ENCODE measurements at places on chromosomes 12 and 14.
A peak's percentile ranks its signal among the peaks of the same experiment; 100 is the strongest.

DNA sequence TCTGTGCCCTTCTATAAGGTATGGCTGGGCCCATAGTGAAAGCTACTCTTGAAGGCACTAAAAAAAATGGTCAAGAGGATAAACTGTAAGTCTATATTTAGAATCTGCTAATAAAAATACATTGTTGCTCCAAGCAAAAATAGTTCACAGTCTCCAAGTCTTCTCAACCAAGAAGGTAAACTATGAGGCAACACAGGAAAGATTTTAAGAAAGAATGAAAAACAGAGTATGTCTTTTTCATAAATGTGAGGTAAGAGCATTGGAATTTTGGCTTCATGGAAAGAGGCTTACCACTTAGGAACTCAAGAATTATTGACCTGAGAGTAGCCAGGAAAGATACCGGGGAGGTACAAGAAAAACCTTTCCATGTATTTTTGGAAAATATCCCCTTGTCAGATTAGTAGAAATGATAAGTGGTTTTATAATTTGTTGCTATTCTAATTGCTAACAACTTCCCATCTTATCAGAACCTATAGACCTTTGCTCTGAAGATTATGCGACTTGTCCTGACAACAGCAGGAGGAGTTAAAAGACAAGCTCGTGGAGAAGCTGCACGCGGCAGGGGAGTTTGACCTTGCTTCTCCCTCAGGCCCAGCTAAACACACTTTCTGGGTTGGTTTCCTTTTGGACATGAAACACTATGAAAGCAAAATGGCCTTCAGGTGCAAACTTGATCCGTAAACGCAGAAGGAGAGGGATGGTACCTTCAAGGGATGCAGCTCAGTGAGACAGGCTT is 238.1 kb downstream of the FOXN3 start:
- peak; percentile 73 for DNase-seq

- DNase-seq, result no peak
Observed at GRCh38 chr12:45781080-45781479, 51.6 kb downstream of the ARID2 start.

GRCh38 chr12:53602176-53602864 is 23.9 kb downstream of the ATF7 start:
- no peak for DNase-seq

DNA sequence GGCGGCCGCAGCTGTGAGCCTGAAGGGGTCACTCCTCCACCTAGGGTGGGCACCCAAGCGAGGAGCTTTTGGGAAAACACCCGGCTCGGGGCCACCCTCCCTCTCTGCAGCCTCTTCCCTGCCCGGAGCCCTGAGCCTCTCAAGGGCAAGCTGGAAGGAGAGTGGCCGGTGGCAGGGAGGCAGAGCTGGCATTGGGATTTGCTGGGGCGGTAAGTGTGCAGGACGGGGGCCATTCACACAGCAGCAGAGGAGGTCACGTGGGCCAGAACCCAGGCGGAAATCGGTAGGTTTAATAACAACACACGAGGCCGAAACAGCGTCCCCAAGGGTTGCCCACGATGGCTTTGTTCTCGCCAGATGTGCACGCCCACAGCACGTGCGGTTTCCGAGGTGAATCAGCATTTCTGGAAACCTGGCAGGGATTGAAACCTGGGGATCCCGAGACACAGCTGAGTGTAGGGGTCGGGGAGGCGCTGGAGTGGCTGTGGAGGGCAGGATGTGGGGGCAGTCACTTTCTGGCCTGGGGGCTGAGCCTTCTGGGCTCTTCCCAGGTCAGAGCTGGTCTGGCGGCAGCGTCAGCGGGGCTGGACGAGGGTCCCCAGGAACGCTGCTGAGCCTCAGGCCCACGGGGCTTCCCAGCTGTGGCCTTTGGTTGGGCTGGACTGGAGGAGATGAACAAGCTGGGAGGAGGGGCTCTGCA is 23.5 kb downstream of the NOC4L start:
- no peak for DNase-seq

DNA sequence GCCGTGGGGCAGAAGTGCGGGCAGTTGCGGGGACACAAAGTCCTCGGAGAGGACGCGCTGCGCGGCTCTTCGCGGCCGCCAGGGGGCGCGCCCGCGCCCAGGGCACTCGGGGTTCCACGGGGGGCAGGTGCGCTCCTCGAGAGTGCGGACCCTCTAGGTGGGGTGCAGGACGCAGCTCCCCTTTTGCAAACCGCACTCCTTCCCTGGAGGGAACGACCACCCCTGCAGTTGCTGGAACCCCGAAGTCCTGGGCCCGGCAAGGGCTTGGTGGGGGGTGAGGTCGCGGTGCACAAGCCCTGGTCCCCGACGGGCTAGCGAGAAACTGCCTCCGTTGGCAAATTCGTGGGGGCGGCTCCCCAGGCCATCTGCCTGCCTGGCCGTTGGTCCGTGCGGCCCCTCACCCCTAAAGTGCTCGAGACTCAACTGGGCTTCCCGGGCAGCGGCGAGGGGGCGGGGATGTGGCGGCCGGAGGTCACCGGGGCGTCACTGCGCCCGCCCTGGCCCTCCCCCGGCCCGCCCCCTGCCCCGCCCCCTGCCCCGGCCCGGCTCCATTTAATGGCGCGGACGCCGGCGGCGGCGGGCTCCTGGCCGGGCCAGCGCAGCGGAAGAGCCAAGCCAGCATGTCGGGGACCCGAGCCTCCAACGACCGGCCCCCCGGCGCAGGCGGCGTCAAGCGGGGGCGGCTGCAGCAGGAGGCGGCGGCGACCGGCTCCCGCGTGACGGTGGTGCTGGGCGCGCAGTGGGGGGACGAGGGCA is at the start of gene ADSS1:
TSS of gene ADSS1 (plus strand) at position 579 of the 756 bp plus-strand sequence. CDS start at position 621, 42 bp downstream.
- DNase-seq, result peak; percentile 64

- DNase-seq, result no peak
Observed at GRCh38 chr14:35810963-35811362, 1.9 kb upstream of the RALGAPA1 start.

DNA sequence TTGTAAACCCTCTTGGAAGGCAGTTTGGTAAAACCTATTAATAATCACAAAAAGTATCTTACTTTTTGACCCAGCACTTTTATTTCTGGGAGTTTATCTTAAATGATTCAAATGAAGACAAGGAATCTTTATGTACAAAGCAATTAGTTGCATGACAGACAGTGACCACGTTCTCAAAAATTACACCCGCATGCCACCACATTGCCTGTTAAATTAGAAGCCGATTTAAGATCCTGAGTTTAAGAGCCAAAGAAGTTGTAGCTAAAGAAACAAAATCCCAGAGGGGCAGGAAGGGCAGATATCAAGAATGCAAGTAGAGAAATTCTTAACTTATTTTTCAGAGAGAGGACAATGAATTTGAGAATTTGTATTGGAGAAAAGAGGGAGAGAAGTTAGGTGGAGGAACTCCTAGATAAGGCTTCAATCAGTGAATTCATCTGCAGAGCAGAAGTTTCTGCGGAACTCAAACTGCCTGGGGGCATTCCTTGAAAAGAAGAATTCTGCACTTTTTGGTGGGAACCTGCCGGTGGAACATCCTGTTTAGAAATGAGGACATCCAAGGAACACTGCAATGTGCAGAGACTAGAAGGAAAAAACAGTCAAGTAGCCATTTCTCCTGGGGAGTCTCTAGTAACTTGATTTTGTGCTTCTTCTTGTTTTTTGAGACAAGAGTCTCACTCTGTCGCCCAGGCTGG is 1.1 kb upstream of the RIOX1 start:
- peak; percentile 76 for DNase-seq

DNA sequence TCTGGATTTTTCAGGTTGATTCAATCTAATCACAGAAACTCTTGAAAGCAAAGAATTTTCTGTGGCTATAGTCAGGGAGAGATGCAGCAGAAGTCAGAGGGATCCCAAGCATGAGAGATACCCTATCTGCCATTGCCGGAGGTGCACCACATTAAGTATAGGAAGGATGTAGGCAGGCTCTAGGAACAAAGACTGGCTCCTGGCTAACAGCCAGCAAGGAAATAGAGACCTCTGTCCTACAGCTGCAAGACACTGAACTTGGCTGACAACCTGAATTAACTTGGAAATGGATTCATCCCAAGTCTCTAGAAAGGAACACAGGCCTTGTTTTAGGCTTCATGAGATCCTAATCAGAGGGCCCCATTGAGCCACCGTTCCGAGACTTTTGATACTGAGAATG is 364.9 kb upstream of the FLRT2 start:
- DNase-seq, result peak; percentile 0

- DNase-seq, result no peak
Observed at GRCh38 chr12:22361785-22362184, 27.3 kb upstream of the ST8SIA1 start.

DNA sequence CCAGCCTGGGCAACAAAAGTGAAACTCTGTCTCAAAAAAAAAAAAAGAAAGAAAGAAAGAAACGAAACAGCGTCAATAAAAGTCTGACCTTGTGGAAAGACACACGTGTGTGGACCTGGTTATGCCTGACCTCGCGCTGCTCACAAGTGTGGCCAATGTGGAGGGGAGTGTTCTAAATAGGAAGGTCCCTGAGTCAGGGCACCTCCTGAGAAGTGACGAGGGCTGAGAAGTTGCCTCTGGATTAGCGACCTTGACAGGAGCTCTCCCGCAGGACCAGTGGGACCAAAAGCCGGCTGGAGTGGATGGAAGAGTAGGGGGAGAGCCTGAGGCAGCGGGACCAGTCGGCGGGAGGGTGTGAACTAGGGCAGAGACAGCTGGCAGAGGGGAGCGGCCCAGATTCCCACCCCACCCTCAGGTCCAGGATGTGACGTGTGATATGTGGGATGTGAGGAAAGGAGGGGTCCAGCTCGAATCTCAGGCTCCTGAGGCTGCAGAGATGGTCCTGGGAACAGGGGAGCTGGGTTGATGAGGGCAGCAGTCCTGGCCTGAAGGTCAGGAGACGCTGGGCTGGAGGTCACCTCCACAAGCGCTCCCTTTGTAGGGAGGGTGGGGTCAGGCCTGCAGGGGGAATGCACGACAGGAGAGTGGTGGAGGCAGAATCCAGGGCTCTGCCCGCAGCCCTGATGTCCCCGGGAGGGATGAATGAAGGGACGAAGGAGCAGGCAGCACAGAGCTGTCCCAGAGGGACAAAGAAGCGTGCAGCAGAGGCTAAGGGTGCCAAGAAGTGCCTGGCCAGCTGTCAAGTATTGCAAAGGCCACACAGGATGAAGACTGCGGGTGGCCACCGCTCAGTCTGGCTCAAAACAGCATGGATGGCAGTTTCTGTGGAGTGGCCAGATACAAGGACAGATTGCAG is 24.8 kb upstream of the GPR68 start:
- peak; percentile 34 for DNase-seq

DNA sequence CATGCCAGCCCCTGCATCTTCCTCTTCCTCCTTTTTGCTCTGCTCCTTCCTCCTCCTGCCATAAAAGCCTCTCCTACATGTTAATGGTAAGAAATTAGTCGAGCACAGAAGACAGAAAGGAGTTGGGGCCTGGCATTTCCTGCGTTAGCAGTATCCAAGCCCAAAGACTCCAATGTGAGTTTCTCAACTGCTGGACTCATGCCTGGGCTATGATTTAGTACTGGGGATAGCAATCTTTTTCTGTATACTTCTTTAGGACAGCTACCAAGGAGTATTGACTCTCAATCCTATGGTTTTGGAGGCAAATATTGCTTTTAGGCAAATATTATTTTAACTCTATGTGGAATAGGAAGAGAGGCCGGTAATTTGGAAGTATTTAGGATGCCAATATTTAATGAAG is 18.0 kb upstream of the SLC38A4 start:
- peak; percentile 48 for DNase-seq

DNA sequence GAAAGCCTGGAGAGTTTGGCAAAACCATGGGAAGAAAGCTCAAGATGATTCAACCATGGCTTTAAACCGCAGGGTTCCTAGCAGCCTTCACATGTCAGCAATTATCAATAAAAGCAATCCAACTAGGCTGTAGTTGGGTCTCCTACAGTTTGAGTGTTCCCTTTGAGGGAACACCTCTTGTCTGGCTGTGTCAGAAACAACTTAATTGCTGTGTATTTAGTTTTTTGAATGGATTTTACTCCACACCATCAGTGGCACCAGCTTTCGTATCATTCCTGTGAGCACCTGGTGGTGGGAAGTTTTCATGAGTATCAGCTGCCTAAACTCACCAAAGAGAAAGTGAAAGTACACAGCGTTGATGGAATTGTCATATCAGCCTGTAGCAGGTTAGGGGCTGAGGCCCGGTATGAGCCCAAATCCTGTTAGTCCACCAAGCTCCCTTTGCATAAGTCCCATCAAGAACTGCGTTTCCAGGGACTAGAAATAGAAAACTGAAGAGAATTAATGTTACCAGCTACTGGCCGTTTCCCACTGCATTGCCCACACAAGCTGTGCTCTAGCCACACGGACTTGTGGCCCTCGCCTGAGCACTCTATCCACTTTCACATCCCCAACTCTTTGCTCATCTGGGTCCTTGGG is 10.9 kb upstream of the IL26 start:
- DNase-seq, result no peak

- DNase-seq, result no peak
Observed at GRCh38 chr14:68741477-68741791, 51.4 kb downstream of the ZFP36L1 start.

DNA sequence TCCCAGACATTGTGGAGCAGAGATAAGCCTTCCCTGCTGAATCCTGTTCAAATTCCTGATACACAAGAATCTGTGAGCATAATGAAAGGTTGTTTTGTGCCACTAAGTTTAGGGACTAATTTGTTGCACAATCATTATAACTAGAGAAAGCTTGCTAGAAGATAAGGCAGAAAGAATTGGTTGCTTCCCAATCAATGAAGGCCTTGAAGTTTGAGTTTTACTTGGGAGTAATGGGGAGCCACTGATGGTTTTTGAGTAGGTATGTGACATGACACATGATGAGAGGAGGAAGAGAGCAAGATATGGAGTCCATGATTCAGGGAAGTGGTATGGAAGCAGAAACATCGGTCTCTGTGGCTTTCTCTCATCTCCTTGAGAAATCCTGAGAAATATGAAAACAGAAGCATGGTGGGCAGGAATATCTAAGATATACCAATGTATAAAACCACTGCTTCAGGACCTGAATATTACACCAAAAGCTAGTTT is 13.3 kb upstream of the TCP11L2 start:
- DNase-seq, result peak; percentile 54

GRCh38 chr14:26056036-26056616 is 541.7 kb downstream of the NOVA1 start:
- no peak for DNase-seq

DNA sequence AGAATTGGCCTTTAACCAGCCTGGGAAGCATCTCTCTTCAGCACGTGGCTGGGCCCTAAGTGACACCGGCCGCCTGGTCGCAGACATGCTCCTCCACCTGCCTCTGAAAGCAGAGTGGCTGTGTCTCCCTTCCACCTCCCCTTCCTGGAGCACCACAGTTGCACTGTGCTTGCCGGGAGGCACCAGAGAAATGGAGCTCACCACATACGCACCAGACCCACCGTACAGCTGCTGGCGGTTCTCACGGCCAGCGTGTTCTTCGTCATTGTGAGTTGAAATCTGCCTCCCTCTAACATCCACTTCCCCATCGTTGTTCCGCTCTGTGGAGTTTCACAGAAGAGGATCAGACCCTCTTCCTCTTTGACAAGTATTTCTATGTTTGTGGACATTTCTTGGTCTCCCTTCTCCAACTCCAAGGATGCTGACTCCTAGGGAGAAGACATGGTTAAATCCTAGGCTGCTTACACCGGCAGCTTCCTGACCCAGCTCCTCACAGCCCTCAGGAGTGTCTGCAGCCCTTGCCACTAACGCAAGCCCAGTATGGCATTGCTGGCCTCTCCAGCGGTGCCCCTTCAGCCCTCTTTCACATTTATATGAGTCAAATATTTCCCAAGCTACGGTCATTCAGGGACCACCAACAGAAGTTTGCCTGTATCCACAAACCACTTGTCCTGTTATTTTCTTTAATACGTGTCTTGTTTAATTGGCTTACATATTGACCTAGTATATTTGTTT is 11.5 kb upstream of the KRT5 start:
- no peak for DNase-seq

- no peak for DNase-seq
Observed at GRCh38 chr14:93759719-93760307, 28.5 kb downstream of the PRIMA1 start.

- DNase-seq, result no peak
Observed at GRCh38 chr12:132618683-132619043, at the start of gene P2RX2. TSS of gene P2RX2 (plus strand) at chr12:132618776. CDS start at chr12:132618817, 41 bp downstream.

Data from EH (cell line).